ENCODE measurements at places on chromosomes 2 and 18.

DNA sequence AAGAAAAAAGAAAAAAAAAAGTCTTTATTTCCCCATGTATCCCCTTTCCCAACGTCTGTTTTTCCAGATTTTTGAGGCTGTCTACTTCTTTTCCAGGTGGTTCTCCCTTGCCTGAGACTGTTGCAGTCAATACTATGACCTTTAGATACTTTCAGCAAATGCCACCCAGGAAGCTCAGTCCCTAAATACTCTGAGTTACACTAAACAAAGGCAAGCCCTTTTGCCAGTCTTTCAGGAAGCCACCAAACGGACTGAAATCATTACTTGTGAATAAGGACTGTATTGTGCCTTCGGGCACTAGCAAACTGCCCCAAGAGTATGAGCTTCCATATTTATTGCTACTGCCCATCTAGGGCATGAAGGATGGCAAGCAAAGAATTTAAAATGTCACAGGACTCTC lies 621.3 kb downstream of the SUCLG1 start:
- no peak for DNase-seq

- DNase-seq, result no peak
Observed at GRCh38 chr2:126370201-126370600, 285.8 kb upstream of the GYPC start.

DNA sequence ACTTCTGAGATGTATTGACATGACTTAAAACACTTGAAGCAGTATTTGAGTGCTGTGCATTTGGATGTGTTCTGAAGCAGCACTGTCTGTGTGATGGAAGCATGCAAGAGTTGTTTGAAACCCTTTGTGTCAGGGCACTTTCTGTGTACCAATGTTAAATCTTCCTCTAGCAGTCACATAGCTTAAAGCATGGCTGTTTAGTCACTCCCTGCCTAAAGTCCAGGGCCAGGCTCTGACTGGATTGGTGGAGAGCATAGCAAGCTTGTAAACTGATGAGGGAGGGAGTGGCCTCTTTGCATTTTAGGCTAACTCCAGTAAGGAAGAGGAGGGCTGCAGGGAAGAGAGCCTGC lies 73.5 kb downstream of the MYO1B start:
- no peak for DNase-seq

DNA sequence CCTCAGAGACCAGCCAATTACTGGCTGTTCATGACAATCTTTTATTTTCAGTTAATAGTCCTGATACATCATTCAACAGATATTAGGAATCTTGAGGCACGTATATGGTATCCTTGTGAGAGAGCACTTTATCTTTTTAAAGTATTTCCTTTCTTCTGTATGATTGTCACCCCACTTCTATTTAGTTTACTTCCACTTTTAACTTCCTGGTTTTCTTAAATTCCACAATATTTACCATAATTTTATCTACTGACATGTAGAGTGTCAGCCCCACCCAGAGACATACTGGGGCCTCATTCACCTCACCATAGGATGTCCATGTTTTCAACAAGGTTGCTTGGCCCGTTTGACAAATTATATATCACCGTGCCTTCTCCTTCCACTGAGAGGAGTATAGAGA lies 182.9 kb upstream of the ID2 start:
- no peak for DNase-seq

DNA sequence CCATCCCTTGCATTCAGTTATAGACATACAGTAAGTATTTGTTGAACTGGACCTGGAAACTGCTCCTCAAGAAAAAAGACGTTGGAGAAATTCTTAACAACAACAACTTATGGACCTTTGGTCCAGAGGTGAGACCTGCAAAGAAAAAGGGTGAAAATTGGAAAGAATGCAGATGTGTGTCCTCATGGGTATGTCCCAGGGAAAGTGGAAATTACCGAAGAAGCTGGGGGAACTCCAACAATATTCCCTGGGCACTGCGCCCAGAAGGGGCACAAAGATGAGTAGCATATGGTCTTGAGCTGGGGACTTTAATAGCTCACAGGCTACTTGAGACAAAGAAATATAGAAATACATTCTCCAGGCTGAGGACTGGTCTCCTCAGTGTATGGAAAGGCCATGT lies 35.5 kb upstream of the YWHAQ start:
- DNase-seq, result no peak

DNA sequence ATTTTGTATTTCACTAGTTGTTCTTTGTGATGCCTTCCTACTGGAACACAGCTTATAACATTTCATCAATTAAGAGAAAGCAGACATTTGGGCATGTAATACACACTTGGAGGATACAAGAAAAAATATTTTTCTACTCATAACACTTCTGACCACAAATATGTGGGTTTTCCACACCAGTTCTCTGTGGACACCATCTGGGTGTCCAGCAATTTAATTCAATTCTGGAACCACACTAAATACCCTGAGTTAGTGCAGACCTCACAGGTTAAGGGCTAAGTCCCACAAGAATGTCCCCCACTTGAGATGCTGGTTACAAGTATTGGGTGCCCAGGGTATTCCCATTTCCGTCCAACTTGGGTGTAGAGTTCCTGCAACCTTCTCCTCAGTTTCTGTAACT lies 91.1 kb upstream of the SKOR2 start:
- no peak for DNase-seq

DNA sequence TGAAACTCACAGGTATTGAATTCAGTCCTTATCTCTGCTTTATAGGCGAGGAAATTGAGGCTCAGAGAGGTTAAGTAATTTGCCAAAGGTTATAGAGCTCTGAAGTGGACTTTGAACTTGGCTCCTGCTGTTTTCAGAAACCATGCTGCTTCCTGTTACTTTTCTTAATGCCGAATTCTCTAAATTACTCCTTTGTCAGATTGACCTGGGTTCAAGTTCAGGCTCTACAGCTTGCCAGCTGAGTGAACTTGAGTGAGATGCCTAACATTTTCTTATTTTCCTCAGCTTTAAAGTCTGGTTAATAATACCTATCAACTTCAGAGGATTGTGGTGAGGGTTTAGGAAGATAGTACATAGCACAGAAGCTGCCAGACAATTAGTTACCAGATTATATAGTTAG lies 3.4 kb downstream of the ASAP2 start:
- DNase-seq, result no peak

DNA sequence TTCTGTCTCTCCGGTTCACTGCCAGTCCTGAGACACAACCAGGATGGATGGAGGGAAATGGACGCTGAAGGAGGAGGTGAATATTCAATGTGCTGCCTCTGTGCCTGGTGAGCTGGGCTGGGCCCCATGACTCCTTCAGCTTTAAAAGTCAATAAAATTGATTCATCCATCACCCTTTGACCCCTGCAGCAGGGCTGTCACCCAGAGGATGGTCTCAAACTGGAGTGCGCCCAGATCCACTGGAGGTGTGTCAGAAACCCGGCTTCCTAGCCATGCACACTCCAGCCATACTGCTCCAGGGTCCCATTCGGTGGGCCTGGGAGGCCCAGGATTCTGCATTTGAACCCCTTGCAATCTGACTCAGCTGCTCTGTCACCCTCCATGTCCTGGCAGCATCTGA lies 94.1 kb upstream of the BOD1L2 start:
- no peak for DNase-seq

GRCh38 chr2:239676716-239677452 lies 276.1 kb upstream of the HDAC4 start:
- no peak for DNase-seq

- no peak for DNase-seq
Observed at GRCh38 chr2:237315170-237315828, 98.7 kb downstream of the COL6A3 start.

DNA sequence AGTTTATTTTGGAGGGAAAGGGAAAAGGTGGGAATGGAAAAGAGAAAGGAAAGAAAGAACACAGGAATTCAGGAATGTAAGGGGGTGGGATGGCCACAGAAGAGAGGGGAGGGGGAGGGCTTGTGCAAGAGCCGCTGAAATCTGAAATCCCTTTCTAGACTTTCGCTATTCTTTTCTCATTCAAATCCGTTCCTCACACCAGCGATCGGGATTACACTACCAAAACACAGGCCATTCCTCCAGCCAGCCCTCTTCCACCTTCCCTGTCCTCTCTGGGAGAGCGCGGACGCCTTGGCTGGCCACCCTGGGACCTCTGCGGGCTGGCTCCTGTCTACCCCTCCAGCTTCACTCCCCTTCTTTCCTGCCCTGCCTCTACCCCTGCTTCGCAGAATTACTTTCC lies 102.3 kb downstream of the CDCA7 start:
- DNase-seq, result no peak

DNA sequence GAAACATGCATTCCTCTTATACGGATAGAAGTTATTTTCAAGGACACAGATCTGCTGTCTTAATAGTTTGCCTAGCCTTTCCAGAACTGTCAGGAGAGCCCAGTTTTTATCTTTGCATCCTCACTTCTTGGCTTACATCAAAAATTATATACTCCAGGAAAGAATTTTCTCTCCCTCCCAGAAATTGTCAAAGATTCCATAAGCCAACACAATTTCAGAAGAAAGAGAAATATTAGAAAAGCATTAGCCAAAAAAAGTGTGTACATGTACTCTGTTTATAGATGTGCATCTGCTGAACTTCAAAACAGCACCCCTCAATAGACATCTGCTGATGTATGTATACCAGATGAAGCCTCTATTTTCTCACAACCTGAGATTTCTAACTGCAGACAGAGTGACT lies 210.4 kb downstream of the METTL4 start:
- no peak for DNase-seq

DNA sequence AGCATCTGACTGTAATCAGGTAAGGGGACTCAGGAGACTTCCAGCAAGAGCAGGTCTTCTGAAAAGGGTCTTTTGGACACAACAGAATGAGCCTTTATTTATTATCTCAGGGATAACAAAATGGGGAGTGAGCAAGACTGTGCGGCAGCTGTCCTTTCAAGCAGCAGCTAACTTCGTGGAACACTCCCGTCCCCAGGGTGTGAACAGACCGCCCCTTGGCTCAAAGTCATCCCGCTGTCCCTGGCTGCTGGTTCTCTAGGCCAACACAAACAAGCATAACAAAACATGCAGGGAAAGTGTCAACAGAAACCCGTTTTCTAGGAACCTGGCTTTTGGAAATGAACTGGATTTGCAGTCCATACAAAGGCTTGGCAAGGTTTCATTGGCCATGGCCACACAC lies 787.9 kb upstream of the FANCL start:
- DNase-seq, result no peak

- DNase-seq, result no peak
Observed at GRCh38 chr2:198499539-198499938, 695.1 kb downstream of the PLCL1 start.

DNA sequence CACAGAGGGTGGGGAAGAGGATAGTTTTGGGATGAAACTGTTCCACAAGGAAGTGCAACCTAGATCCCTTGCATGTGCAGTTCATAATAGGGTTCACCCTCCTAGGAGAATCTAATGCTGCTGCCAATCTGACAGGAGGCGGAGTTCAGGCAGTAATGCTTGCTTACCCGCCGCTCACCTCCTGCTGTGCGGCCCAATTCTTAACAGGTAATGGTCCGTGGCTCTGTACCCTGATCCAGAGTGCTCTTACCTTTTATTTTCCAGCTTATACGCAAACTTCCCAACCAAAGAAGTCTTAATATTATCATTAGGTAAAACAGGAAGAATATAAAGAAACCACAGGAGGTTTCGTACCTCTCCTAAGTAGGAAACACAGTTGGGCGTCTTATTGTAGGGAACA lies 82.7 kb upstream of the CD302 start:
- DNase-seq, result no peak

- DNase-seq, result no peak
Observed at GRCh38 chr18:44592639-44593038, 88.0 kb upstream of the SETBP1 start.

DNA sequence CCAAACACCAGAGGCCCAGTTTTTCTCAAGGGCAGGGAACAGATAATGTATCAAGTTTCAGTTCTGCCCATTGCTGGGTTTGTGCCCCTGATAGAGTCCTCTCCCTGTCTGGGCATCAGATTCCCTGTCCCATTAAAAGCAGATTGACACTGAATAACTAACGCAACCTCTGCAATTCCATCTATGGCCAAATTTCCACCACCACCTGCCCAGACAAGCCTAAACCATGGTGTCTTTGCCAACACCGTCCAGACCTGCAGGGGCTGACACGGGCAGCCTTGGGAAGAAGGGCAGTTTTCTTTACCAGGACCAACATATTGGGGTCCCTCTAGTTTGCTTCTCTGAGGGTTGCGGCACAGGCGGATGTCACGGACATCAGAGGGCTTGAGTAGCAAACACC lies 26.4 kb upstream of the PAX8 start:
- no peak for DNase-seq

DNA sequence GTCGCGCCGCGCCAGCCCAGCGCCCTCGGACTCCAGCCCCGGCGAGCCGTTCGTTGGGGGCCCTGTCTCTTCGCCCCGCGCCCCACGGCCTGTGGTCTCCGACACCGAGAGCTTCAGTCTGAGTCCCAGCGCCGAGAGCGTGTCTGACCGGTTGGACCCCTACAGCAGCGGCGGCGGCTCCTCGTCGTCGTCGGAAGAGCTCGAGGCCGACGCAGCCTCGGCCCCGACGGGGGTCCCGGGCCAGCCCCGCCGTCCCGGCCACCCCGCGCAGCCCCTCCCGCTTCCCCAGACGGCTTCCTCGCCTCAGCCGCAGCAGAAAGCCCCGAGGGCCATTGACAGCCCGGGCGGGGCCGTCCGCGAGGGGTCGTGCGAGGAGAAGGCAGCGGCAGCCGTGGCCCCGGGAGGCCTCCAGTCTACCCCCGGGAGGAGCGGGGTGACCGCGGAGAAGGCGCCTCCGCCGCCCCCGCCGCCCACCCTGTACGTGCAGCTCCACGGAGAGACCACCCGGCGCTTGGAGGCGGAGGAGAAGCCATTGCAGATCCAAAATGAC lies 1.4 kb downstream of the PHLPP1 start:
- peak; percentile 21 for DNase-seq

GRCh38 chr2:85868822-85869221 lies 20.0 kb downstream of the ST3GAL5 start:
- no peak for DNase-seq

GRCh38 chr2:227153758-227154486 lies 10.1 kb downstream of the COL4A4 start:
- DNase-seq, result no peak

GRCh38 chr2:56191617-56192016 lies 7.8 kb downstream of the CCDC85A start:
- no peak for DNase-seq

- no peak for DNase-seq
Observed at GRCh38 chr2:39359453-39360038, 77.5 kb downstream of the MAP4K3 start.

- DNase-seq, result no peak
Observed at GRCh38 chr2:235599596-235600338, 105.9 kb downstream of the AGAP1 start.

GRCh38 chr18:524466-524865 lies 24.0 kb upstream of the COLEC12 start:
- no peak for DNase-seq

- DNase-seq, result no peak
Observed at GRCh38 chr2:10623776-10624175, 66.0 kb downstream of the NOL10 start.

- DNase-seq, result no peak
Observed at GRCh38 chr2:60484133-60484645, 69.3 kb downstream of the BCL11A start.
